ENCODE measurements at places on chromosomes 13 and 19.

GRCh38 chr13:99657848-99658260 lies 156.6 kb downstream of the TM9SF2 start:
- no peak for DNase-seq

GRCh38 chr19:5953030-5953589 lies 24.8 kb downstream of the RANBP3 start:
- DNase-seq = no peak

DNA sequence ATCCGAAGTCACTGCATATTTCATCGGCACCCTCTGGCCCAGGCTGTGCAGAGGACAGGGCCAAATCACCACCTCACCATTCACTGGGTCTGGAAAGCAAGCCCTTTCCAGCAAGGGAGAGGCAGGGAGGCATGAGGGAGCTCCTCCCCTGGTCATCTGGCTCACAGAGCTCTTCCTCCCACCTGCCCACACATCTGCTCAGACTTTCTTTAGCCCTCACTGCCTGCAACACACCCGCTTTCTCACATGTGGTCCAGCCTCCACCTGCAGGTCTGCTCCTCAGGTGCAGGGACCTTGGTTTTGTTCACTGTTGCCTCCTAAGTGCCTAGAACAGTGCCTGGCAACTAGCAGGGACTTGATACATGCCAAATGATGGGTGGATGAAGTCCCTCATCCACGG lies 21.0 kb upstream of the SLC35E1 start:
- DNase-seq = no peak

- DNase-seq = no peak
These were observed 6.8 kb upstream of the ZNF765 start for GRCh38 chr19:53388168-53388567.

- no peak for DNase-seq
These were observed 185.3 kb downstream of the KCNRG start for GRCh38 chr13:50200569-50200968.

- no peak for DNase-seq
These were observed 33.3 kb downstream of the TMEM255B start for GRCh38 chr13:113792236-113792770.

DNA sequence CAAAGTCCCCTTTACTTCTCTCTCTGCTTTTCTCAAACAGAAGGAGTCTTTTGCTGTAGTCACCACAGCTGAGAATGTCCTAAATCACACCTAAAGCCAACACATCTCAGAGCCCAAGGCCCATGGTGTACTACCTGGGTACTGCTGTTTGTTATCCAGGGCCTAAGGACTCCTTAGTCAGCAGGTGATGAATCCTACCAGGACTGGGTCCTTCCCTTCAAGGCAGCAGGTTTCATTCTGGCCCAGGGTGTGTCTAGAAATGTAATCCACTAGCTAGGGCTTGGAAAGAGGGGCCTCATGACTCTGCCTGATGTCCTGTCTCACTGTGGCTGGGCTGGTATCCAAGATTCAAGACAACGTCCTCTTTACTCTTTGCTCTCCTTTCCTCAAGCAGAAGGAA lies 36.2 kb upstream of the ENOX1 start:
- DNase-seq = no peak

GRCh38 chr13:31101472-31102170 lies 60.1 kb downstream of the HSPH1 start:
- no peak for DNase-seq

- DNase-seq = no peak
These were observed 32.8 kb downstream of the TINCR start for GRCh38 chr19:5534787-5535586.

DNA sequence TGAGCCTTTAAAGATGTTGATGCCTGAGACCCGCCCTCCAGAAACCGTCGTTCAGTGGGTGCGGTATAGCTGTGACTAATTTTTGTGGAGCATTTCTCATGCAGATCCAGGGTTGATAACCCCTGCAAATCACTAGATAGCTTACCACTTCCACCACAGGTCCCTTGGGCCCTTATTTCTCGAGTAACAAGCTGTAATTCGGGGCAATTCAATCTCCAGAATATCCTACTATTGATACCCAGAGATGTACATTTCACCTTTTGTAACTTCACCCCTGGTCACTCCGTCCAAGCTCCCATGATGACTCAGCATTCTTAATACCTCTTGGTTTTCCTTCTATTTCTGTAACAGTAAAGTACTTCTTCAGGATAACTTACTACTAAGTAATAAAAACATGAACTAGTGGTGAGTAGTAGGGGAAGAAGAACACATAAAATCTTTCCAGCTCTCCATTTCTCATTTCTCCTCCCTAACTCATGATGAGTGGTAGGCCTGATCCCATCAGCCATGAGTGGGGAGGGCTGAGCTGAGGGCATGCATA lies 71.9 kb upstream of the UBL3 start:
- DNase-seq = no peak

DNA sequence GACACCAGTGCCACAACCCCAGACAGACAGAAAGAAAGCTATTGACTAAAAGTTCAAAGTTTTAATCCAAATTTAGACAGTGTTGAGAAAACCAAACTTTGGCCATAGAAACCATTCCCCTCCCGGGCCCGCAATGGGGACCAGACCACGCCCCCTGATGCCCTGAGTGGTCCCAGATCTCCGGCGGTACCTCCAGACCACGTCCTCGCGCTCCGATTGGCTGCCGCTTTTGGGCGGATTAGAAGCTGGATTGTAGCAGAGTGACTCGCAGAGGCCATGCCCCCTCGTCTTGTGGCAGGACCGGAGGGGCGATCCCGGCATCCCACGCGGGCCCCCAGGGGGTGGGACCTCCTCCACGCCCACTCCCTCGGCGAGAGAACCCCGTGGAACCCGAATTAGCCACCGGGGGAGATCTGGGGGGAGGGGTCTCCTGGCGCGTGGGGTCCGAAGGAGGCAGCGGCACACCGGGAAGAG lies 797 bp upstream of the HSD17B14 start:
- DNase-seq = peak; percentile 94

- DNase-seq = no peak
These were observed 14.0 kb downstream of the AKAP8L start for GRCh38 chr19:15404780-15405211.

GRCh38 chr13:95033890-95034289 lies 267.4 kb downstream of the ABCC4 start:
- DNase-seq = no peak

- DNase-seq = no peak
These were observed 27.5 kb downstream of the SPTBN4 start for GRCh38 chr19:40494191-40494838.

DNA sequence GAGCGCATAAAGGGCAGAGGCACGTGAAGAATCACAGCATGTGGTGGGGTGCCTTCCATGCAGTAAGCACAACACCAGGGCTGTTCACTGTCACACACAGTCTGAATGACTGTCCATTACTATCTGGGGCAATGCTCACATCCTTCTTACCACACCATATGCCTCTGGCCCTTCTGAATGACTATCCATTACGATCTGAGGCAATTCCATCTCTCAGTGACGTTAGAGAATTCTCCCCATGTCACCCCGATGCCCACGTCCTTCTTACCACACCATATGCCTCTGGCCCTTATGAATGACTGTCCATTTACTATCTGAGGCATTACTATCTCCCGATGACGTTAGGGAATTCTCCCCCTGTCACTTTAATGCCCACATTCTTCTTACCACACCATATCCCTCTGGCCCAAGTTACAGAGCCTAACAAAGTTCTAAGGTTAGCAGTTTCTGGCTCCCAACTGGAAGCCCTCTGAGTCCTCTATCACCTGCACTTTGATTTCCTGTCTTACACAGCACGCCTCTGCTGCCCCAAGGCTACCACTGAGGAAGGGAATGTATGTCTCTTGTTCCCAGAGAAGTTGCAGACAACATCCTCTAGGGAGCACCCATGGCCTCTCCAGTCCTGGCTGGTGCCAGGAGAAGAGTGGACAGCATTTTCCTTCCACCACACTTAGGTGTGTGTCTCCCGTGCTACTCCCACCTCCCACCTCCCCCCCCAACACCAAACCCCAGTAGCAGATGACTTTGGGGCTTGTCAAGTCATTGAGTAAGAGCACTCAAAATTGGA lies 154.8 kb downstream of the COG6 start:
- DNase-seq = no peak

DNA sequence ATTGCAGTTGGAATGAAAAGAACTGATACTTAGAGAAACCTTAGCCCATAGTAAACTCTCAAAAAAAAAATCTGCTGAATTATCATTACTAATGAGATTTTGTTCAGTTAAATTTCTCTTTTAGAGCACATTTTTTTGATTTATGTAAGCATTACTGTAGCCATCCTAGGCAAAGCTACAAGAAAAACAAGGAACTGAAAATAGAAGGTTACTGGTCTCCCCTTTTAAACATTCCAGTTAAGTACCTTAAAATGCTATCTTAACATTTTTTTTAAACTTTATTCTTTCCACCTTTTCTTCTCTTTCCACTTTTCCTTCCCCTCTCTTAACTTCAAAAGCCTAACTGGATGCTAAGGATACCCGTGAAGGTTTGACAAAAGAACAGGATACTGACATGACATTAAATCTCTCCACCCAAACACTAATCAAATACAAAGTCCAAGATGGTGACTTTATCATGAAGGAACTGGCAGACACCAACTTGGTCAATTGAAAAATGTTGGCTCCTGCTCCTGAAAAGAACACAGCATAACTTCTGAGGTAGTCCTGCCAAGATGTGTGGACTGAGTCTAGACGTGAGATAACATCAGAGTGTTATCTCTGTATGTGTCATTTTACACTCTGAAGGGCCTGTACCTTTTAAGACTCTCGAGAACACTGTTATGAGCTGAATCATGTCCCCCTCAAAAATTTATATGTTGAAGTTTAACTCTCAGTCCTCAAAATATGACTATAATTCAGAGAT lies 29.5 kb upstream of the SACS start:
- DNase-seq = no peak

- peak; percentile 32 for DNase-seq
These were observed 2.1 kb downstream of the ZNF575 start for GRCh38 chr19:43534816-43535761.

DNA sequence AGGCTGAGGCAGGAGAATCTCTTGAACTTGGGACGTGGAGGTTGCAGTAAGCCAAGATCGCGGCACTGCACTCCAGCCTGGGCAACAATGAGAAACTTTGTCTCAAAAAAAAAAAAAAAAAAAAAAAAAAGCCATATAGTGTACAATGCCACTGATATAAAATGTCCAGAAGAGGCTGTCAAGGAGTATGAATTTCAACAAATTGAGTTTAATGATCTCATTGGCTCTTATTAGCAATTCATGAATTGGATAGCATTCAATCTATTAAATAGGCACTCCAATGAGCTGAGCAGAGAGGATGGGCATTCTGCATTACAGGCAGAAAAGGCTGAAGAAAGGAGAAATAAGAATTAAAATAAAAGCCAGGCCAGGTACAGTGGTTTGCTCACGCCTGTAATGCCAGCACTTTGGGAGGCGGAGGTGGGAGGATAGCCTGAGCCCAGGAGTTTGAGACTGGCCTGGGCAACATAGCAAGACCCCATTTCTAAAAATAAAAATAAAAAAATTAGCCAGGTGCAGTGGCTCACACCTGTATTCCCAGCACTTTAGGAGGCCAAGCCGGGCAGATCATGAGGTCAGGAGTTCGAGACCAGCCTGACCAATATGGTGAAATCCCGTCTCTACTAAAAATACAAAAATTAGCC lies 757 bp upstream of the LMNB2 start:
- DNase-seq = no peak

GRCh38 chr19:54449701-54450069 lies 686 bp downstream of the LENG8 start:
- DNase-seq = no peak

DNA sequence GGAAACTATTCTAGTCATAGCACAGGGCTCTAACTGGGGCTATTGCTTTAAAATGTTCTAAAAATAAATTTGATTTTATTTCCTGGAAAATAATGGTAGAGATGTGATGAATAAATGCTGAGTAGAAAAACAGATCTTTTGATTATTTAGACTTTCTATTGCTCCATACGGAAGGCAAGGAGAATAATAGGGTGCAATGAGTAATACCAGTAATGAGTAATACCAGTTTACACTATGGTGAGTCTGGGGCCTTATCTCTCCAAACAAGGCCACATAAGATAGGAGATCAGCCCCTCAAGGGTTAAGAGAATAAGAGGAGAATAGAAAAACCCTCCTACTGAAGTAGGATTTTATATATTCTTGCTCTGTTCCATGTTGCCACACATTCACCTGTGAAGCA lies 390.4 kb downstream of the KLF5 start:
- DNase-seq = no peak

DNA sequence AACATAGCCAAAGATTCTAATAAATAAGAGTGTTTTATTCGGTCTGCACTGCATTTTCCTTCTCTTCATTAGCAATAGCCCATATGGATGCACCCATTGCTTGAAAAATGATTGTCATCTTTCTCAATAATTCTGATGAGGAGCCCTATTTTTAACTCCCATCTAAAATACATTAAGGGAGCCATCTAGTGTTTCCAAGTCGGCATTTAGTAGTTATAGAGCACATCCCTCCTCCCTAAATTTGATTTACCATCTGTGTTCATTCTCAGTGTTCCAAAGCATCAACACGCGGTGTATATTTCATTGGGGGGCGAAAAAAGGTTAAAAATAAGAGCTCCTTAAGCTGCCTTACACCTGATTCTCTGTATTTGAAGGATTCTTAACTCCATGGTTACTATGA lies 119.2 kb upstream of the IPO5 start:
- no peak for DNase-seq

DNA sequence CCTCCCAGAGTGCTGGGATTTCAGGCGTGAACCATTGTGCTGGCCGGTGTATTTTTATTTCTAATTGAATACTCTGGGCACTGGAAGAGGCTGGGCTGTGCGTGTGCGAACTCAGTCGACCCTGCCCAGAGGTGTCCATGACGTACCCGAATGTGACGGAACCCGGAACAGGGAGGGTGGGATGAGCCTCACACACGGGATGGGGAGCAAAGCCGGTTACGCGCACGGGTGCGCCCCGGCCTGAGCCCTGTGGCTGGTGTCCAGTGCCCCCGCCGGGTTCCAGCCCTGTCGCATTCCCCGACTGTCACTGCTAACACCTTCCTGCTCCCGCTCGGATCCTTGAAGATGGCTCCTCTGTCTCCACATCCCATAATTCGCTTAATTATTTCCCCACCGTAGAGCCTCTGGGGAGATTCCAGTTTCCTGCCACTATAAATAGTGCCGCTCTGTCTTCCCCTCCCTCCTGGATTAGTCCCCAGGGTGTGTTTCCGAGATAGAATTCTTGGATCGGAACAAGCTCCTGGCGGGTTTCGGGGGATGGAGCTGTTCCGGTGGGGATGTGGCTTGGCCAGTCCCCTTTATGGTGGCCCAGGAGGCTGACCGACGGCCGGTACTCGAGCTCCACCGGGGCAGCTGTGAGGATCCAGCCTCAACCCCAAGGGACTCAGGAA lies 22.0 kb downstream of the SBNO2 start:
- DNase-seq = no peak

GRCh38 chr13:48258002-48258401 lies 25.0 kb downstream of the ITM2B start:
- DNase-seq = no peak
